HFFc6 (cell line): ENCODE measurements at places on chromosomes 13 and 19.

- no peak for DNase-seq
These were observed 25.1 kb downstream of the TMEM255B start for GRCh38 chr13:113783966-113784644.

DNA sequence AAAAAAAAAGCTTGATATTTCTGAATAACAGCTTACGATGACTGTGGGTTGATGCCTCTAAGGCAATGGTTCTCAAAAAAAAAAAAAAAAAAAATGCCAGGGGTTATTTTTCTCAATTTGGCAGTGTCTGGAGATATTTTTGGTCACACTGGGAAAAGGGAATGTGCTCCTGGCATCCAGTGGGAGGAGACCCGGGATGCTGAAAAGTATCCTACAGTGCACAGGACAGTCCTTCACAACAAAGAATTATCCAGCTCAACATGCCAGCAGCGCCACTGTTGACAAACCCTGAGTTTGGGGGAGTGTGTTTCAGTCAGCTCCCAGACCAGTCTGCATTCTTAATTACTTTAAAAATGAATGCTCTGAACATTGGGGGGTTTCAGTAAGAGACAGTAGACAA is 54.5 kb downstream of the FLT3 start:
- no peak for DNase-seq

- DNase-seq = no peak
These were observed 1.5 kb downstream of the PDS5B start for GRCh38 chr13:32587811-32588170.

DNA sequence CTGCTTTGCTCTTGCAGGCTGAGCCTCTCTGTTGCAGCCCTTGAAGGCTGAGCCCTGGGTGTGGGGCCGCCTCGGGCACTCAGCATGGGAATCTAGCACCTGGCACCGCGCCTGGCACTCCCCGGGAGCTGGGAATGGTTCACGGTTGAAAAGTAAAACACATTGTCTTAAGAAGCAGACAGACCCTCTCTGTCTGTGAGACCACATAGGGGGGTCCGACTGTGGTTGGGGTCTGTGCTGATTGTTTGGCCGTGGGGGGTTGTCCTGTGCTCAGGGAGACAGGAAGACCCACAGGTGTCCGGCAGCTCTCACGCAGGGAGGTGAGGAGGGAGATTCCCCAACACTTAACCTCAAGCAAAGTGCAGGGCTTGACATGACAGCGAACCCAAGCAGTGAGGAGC is 64.8 kb downstream of the SOX1 start:
- DNase-seq = no peak

GRCh38 chr19:45262570-45262969 is 11.5 kb downstream of the MARK4 start:
- no peak for DNase-seq
